ENCODE measurements at places on chromosomes 12 and 14.

DNA sequence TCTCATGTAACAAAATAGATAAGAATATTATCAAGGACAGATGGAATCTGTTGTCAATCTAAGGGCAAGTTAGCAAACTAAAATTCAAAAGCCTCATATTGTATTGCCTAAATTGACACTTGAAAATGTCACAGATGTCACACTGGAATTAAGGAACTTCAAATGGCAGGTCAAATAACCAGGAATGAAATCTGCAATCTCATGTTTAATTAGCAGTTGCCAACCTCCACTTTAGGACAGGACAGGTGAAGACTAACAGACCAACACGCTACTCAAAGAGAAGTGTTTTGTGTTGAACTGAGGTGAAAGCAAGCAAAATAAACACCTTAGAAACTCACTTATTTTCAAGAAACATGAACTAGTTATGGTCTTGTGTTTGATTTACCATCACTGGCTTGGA lies 11.1 kb downstream of the KIF21A start:
- no peak for DNase-seq

DNA sequence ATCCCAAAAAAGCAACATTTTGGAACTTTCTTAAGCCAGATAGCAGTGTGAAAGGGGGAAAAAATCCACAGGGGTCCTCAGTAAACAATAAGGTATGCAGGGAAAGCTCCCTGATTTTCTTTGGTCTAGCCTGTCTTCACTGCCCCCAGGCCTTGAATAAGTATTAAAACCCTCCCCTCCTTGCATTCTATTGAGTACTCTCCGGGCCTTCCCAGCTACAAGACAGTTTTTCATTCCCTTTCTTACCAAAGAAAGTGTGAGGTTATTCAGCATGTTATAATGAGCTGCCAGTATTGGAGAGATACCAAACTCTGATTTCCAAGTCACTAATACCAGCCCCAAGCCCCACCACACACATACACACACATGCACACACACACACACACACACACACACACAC lies 59.8 kb upstream of the KIF21A start:
- no peak for DNase-seq

DNA sequence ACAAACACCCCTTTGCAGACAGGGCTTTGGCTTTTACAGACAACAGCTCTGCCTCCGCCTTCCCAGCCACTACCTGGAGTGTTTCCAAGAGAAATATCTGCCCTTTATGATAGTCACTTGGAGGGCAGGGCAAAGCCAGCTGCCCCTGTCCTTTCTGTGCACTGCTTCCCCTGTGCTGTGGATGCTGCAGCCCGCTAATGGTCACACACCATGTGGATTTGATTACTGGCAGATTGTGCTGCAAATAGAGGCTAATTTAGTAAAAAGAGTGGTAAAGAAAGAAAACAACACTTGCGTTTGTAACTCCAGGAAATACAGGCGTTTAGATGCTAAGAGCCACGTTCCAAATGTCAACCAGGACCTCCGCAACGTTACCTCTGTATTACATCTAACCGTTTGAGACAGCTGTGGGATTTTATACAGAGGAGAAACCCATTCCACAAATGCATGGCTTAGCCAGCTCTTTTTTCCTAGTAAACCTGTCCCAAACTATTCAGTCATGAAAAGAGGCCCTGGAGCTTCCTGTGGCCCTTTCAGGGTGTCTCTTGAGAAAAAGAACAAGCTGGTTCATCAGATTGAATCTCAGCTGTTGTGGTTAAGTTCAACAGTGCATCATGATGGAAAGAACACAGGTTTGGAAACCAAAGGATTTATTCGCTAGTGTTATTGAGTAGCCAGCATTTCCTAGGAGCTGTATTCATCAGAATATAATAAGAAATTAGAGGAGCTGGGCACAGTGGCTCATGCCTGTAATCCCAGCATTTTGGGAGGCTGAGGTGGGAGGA lies 30.1 kb upstream of the PWP1 start:
- no peak for DNase-seq

DNA sequence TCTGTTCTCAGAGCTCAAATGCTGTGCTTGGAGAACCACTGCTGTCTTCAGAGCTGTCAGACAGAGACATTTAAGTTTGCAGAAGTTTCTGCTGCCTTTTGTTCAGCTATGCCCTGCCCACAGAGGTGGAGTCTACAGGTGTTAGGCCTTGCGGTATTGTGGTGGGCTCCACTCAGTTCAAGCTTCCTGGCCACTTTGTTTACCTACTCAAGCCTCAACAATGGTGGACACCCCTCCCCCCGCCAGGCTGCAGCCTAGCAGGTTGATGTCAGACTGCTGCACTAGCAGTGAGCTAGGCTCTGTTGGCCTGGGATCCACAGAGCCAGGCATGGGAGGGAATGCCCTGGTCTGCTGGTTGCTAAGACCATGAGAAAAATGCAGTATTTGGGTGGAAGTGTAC lies 323.8 kb downstream of the BCAT1 start:
- DNase-seq, result no peak

DNA sequence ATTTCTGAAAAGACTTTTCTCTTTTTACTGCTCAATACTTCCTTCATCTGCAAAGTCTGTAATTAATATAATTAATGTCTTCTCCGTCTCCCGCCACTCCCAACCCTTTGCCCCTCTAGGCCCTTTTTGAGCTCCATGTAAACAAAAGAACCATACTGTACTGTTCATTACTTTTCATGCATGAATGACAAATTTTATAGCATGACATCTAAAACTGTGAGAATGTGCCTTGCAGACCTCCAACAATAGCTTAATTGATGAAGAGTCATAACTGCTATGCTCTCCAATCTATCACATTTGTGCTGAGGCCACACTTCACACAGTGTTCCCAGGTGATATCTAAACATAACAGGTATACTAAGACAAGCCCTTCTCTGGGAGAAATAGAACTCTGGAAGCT lies 1122.7 kb upstream of the ATXN7L3B start:
- no peak for DNase-seq

GRCh38 chr12:32821710-32822109 lies 66.0 kb upstream of the YARS2 start:
- DNase-seq, result peak; percentile 22

DNA sequence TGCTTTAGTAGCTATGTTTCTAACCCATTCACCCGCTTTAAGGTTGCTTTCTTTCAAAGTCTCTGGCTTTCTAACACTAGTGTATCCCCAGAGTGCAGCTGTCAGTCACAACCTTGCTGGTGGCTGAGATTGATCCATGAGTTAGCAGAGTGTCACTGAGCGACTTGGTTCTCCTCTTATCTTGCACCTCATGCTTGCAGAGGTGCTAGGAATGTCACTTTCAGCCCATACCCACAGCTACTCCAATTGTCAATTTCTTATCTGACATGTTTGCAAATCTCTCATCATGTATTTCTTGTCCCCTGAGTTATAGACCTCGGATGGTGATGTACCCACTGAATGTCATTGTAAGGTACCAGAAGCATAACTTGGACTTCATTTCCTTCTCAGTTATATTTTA lies 1110.2 kb downstream of the GALC start:
- DNase-seq, result no peak

DNA sequence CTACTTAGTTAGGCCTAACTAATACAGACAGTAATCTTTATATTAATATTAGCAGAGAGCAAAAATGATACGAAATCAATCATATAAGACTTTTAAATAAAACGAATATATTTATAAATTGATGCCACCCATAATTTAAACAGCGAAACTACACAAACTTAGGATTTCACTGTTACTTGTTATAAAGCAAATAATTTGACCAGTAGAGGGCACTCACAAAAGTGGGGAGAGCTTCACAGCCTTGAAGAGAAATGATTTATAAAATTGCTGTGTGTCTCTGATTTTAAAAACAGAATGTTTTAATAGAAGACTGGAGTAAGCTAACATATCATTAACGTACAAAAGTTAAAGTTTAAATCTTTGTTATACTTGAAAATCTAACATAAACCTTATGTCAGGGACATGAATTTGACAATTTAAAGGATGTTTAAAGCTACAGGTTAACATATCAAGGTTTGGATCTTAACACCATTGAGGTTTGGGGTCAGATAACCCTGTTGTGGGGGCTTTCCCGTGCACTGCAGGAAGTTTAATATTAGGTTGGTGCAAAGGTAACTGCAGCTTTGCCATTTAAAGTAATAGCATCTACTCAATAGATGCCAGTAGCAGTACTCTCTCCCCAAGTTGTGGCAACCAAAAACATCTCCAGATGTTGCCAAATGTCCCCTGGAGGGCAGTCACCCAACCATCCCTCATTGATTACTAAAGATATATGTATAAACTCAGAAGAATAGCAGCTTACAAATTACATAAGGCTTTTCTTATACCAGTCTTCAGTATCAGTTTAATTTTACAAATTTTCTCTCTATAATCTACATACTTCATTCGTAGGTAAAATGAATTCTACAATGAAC lies 9.3 kb downstream of the KRAS start:
- DNase-seq, result peak; percentile 67

- peak; percentile 22 for DNase-seq
Measured at GRCh38 chr12:106766393-106766826, 8.1 kb upstream of the RIC8B start.

DNA sequence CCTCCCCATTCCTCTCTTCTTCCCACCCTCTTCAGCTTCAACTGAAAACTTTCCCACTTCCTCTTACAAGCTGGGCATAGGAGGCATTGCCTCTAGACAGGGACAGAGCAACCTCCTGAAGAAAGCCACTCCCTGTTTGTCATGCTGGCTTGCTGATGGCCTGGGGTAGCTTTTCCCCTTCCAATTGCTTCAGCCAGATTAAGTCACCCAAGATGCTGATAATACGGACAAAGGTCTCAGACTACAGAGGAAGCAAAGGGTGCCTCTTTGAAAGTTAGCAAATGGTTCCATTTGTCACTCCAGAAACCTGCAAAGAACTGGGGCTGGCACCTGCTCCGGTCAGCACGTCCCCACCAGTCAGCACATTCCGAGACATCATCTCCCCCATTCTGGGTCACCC lies 6.0 kb downstream of the KRT2 start:
- DNase-seq, result no peak

GRCh38 chr12:25286837-25287236 lies 36.1 kb upstream of the KRAS start:
- no peak for DNase-seq

GRCh38 chr14:67071506-67071905 lies 117.7 kb upstream of the GARIN2 start:
- DNase-seq, result no peak

Measured in mesenchymal stem cell (in vitro differentiated cells and primary cell).